ENCODE measurements at places on chromosomes 2 and 18. TPM values are rescaled to one million over a fixed set of nuclear protein-coding genes. Genes with fewer than 3 reads are reported as not detected.
A peak's percentile ranks its signal among the peaks of the same experiment; 100 is the strongest.

- no peak for DNase-seq
Observed at GRCh38 chr2:127604986-127605385, 41.0 kb upstream of the GPR17 start.

DNA sequence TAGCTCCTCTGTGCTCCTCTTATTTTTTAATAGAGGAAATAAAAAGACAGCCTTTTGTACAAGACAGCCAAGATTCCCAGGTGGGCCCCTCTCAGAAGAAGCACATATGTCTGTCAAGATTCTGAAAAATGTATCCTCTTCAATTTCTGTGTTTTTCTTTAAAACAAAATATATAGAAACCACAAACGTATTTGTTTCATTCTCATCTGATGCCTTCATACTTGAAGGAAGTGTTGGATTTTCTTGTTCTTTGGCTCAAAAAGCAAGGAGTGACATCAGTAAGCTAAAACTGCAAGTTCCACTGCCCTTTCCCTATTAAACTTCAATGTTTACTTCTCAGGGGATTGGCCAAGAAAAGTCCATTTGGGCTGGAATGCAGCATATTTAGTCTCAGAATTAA lies 193.8 kb upstream of the OSR1 start:
- no peak for DNase-seq

DNA sequence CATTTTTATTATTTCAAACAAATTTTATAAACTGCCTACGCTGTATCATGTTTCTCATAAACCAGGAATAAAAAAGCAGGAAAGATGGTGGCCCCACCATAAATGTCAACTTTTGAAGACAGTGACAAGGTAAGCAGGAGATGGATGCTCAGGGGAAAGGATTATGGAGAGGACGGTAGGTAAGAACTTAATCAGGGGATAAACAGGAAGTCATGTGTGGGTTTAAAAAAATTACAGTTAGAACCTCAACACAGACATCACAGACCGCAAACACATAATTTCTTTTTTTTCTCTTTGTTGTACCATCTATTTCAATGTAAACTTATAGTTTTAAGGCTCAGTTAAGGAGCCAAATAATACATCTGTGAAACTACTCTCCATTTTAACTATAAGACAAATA lies 575.2 kb upstream of the SLC8A1 start:
- DNase-seq: no peak

DNA sequence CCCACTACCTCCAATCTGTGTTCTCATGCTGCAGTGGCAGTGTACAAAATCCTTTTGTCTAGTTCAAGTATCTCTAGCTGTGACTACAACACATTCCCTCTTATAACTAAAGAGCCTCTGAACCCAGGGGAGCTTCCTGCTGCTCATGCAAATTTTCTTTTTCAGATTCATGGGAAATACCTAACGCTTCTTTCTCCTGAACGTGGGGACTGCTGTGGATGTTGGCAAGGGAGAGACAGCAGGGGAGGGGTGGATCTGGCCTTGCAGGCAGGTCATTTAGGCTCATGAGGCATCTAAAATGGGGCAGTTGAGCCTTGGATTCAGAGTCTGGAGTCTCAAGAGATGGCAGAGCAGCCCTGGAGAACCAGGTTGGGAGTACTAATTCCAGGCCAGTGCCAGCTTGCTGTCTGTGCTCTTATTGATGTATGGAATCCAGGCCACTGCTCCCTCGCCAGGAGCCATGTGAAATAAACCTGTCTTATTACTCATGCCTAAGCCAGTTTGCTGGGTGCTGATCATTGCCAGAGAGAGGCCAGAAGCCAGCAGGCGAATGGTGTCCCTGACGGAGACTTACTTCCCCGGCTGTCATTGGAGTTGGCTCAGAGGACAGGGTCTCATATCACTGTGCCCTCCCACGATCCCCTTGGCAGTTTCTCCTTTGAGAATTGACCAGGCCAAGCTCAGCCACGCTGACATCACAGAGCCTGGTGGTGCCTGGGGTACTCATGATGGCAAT lies 29.2 kb upstream of the TNP1 start:
- DNase-seq: no peak

DNA sequence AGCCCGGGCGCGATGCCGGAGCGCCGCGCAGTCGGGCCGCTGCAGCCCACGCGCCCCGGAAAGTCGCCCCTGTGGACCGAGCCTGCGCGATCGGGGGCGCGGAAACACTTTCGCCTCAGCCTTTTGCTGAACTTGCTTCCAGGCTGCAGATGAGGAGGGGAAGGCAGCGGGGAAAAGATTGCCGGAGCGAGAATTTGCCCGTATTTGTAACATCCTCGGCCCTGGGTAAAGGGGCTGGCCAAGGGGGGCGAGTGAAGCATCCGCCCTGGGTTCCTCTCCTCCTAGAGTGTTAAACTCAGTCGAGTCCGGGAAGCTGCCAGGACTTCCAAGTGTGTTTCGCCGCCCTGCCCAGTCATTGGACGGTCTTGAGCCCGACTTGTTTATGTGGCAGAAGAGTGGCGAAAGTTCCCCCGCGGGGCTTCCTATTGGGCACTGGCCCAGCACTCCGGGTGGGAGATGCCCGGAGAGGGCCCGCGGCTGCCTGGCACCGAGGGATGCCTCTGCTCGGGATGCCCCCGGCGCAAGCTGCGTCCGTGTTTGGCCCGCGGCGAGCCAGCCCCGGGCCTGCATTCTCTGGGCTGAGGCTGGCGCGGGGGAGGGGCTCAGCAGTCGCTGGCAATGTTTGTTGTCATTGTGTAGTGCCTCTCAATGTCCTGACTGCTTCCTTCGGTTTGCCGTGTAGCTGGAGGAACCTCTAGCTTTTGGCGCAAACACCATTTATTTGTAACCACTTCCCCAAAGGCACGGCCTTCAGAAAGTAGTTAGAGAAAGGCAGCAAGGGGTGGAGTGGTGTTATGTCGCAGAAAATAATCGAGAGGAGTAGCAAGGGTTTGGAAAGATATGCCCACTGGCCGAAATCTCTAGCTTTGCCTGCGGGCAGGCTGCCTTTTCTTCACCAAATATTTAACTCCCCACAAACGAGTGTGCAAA lies 1.1 kb downstream of the CYBRD1 start:
- DNase-seq: peak; percentile 85

DNA sequence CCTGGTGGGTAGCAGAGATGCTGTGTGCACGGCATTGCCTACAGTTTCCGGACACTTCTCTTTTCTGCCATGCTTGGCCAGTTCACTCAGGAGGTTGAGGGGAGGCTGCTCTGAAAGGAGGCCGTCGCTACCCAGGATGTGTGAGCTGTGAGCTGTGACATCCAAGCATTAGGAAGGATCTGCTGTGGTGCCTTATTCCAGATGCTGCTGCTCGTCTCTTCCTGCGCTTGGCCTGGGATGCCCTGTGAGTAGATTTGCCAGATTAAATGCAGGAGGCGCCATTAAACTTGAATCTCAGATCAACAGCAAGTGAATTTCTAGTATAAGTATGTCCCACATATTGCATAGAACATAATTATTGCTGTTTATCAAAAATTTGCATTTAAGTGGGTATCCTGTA lies 124.2 kb upstream of the SIX3 start:
- DNase-seq: no peak

- peak; percentile 72 for DNase-seq
Observed at GRCh38 chr2:46334389-46335271, 37.4 kb downstream of the EPAS1 start.

DNA sequence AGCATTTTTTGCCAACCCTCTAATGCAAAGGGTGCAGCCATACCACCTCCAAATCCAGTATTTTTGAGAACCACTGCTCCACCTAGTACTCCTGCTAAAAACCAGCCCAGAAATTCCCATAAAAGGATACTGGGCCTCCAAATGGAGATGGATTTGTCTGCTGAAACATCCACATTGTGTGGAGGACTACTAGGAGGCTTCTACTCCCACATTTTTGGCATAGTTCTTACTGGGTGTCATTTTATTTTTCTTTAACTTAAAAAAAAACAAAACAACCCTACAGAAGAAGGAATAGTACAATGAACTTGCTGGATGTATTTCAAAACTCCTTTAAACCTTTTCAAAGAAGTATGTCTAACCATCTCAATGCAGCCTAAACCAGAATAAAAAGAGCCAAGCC lies 219.2 kb downstream of the SRBD1 start:
- no peak for DNase-seq

The CD8B gene
- total RNA-seq: not detected

The LYPD6B gene
- 1.6 TPM for total RNA-seq

The CYRIA gene
- 1.3 TPM for total RNA-seq
